ENCODE measurements at places on chromosomes 1 and 21.

DNA sequence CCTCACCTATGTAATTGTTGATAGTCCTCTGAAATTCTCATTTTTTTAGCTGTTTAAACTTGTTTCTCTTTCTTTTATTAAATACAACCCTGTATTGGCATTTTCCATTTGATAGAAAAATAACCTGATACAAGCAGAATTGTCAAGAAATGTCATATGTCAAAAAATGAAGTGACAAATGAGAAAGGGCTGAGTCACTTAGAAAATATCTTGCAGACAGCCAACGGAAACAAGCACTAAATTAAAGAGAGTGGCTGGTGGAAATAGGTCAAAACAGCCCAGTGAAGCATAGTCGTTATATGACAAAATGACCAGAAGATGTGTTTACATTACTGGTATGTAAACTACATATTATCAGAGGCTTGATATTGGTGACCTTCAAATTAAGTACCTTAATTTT lies 484.4 kb downstream of the PLA2G4A start:
- no peak for DNase-seq

GRCh38 chr1:201383647-201384405 lies 6.3 kb upstream of the TNNT2 start:
- peak; percentile 95 for DNase-seq

DNA sequence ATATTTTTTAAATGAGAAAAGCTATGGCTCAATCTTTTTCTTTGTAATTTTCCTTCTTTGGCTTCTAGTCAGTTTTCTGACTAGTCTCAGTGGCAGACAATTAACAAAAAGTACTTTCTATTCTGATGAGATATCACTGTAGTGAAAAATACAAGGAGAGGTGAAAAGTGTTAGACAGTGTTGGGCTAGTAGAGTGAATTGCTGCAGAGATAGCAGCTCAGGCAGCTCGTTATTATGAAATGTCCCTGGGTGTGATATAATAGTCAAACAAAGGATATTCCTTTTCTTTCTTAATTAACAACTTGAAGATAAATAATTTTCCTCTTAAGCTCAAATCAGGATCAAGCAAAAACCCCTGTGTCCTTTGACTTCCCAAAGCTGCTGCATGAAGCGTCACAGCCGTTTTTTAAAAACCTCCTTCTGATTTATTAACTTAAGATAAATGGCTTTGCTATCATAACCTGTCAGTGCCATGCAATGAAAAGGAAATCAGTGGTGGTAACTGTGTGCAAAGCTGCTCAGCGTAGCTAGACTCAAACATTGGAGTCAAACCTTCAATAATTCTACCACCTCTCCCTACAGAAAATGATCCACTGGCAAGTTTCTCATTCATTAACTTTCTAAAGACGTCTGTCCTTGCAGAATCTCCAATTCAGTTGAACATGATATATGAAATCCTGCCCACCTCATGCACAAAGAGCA lies 646.6 kb upstream of the PTBP2 start:
- DNase-seq: no peak

GRCh38 chr1:209150114-209150513 lies 433.4 kb upstream of the CAMK1G start:
- peak; percentile 60 for DNase-seq

GRCh38 chr1:108046026-108046425 lies 81.0 kb upstream of the VAV3 start:
- DNase-seq: no peak

DNA sequence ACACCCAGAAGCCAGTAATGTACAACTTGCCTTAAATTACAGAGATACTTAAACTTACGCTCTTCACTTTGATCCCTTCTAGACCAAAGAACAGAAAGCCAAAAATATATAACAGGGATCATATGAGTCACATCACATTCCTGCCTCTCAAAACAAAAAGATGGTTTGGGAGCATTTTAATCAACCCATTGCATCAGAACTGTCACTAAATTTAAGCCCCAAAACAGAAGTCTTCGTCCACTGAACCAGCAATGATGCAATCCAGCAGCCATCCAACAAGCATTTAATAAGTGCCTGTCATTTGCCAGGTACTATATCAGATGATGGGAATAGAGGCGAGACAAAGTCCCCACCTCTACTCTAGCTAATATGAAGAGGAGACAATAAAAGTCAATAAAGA lies 42.7 kb upstream of the GLIS1 start:
- peak; percentile 78 for DNase-seq

DNA sequence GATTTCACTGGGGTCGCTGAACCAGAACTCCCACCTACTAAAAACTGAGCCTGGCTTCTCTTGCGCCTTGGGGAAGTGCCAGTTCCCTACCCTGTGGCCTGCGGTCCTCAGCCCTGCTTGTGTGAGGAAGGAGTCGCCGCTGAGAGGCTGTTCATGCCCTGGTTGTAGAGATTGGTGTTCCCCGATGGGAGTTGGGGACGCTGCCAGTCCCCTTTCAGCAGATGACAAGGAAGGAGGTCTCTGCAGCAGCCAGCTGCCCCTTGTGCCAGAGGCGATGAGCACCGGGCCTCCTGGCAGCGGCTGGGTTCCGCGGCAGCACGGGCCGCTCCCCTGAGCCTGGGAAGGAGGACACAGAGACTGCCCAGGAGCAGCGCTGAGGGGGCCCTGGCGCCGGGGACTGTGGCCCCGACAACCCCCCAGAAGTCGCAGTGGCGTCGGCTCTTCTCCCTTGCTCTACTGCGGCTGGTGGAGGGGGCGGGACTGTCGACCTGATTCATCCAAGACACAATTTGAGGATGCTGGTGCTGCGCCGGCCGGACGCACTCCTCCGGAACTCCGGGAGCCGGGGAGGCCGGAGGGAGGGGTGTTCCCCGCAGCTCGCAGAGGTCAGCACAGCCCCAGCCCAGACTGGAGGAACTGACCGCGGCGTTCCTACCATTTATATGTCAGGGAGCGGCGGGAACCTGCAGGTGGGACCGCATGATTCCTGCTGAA lies 12.0 kb upstream of the ADORA3 start:
- peak; percentile 38 for DNase-seq

DNA sequence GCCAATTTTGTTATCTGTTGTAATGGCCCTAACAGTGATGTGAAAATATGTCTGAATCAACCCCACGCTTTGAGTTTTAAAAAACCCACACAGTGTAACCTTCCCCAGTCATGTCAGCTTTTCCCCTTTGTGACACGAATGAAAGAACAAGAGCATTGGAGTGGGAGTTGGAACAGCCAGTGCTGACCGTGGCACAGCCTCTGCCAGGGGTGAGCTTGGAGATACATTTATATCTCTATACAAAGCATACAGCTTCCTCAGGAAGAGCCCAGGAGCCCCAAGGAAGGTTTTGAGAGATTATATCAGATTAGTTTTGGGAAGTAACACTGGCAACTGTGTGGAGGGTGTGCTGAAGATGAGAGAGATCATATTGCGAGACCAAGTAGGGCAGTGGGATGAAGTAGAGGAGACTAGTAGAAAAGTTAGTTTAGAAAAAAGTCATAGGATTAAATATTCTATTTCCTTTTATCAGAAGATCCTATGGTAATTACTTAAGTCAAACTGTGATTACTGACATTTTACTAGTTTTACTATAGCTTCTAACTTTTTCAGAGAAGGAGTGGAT lies 15.9 kb downstream of the LRRC8B start:
- DNase-seq: no peak

DNA sequence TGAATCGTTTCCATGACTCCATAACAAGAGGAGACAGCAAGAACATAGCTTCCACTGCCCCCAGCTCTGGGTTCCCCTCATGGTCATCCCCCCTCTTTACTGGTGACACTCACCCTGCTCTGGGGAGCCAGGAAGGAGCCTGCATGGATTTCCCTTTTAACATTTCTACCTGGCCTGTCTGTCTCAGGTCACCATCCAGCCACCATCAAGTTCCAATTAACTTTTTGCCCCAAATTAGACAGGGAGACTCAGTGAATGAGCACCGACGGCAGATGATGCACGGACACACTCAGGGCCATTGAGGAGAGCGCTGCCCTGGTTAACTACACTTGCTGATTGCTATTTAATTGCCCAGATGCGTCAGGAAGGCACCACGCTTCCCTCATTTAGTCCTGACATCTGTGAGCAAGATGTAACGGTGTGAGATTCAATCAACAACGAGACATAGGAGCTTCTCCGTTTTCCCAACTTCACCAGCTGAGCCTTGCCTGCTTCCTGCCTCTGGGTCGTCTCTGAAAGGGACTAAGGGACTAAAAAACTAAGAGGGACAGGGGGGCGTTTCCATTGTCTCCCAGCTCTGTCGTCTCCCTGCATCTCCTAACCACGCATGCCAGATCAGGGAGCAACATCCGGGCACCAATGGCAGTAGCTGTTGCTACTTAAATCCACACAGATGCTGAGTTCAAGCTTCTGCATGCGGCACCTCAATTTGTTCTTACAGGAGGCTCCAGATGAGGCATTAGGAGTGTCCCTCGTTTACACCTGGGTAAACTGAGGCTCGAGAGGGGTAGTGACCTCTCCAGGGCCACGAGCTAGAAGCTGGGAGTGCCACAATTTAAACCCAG lies 426.7 kb downstream of the NPHP4 start:
- DNase-seq: no peak

All from fibroblast of skin of right quadriceps (primary cell).